T-cell (primary cell): ENCODE measurements at places on chromosomes 1 and 21.

- peak overlapping the region; percentile 64 for H3K27ac ChIP-seq
- H3K4me3 ChIP-seq, result peak overlapping the region; percentile 92
- DNase-seq, result peak; percentile 33
- H3K27me3 ChIP-seq, result no peaks in the 10 kb centered on the region
Measured at GRCh38 chr1:112674986-112675727, 698 bp downstream of the MOV10 start.

DNA sequence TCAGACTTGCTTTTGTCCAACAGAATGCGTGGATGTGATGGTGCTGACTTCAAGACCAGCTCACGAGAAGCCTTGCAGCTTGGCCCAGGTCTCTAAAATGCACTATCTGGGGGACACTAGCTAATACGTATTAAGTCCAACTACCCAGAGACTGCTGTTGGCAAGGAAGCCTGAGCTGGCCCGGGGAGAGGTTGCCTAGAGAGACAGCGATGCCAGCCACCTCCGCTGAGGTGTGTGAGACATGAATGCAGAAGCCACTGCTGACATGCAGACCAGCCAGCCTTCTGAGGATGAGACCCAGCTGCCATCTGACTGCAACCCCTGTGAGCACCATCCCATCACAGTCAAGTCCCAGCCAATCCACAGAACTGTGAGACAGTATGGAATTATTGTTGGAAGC lies 32.5 kb downstream of the THAP3 start:
- H3K27me3 ChIP-seq, result no peaks in the 10 kb centered on the region
- no peak overlapping the region for H3K27ac ChIP-seq
- H3K4me1 ChIP-seq, result peaks cover 3% of the 10 kb centered on the region

DNA sequence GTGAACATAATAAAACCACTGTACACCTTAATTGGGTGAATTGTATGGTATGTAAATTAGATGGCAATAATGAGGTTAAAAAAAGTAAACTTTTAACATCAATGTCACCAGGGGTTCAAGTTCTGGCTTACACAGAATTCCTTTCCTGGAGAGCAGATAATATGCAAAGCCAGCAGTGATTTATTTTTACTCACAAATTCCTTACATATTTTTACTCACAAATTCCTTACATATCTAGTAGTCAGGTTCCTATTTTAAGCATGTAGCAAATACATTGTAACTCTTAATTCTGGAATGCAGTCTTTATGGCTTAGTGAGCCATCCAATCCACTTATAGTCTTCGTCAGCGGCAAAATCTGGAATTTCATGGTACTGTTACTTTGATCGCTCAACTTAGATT lies 1.3 kb upstream of the UBE4B start:
- H3K4me3 ChIP-seq, result no peak overlapping the region
- no peaks in the 10 kb centered on the region for H3K27me3 ChIP-seq
- peaks cover 17% of the 10 kb centered on the region for H3K4me1 ChIP-seq
- no peaks in the 10 kb centered on the region for H3K36me3 ChIP-seq
- DNase-seq, result no peak
- no peak overlapping the region for H3K27ac ChIP-seq

DNA sequence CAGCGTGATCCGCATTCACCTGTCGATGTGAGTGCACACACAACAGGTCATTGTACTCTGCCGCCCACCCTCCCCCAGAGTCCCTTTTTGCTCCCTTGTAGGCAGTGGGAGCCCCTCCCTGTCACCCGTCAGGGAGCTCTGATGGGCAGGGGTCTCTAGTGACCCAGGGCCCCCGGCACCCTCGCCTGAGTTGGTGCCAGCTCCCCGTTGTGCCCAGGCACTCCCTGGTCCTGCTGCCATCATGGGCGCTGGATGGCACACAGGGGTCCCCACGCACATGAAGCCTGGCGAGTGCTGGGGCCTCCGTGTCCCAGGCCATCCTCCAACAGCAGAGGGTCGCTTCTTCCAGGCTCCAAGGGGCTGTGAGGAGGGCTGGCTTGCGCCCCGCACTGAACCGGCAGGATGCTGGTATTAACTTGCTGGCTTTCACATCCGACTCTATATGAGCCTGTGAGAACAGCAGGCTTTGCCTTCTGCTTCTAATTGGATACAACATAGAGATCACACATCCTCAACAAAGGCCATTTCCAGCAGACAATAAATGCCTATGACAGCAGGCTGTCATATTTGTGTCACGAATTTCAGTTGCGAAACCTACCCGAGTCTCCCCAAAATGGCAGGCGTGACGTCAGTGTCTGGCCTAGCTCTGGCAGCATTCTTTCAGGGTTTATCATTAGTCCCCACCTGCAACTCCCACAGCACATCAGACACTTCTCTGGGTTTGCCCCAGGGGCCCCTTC lies 35.4 kb downstream of the KIAA1614 start:
- peaks cover 3% of the 10 kb centered on the region for H3K27me3 ChIP-seq
- H3K36me3 ChIP-seq, result peaks cover 5% of the 10 kb centered on the region
- no peak overlapping the region for H3K4me3 ChIP-seq
- no peak overlapping the region for H3K27ac ChIP-seq
- H3K4me1 ChIP-seq, result no peaks in the 10 kb centered on the region

- H3K36me3 ChIP-seq, result no peaks in the 10 kb centered on the region
- H3K27ac ChIP-seq, result no peak overlapping the region
- H3K4me1 ChIP-seq, result peaks cover 13% of the 10 kb centered on the region
- H3K27me3 ChIP-seq, result no peaks in the 10 kb centered on the region
Measured at GRCh38 chr1:234488054-234489006, 9.4 kb upstream of the TARBP1 start.

GRCh38 chr1:175033953-175034352 lies 10.7 kb upstream of the MRPS14 start:
- no peaks in the 10 kb centered on the region for H3K27me3 ChIP-seq
- H3K4me1 ChIP-seq, result no peaks in the 10 kb centered on the region
- DNase-seq, result no peak
- no peak overlapping the region for H3K4me3 ChIP-seq
- no peak overlapping the region for H3K27ac ChIP-seq

GRCh38 chr1:111618961-111619634 lies 491 bp upstream of the RAP1A start:
- peaks cover 3% of the 10 kb centered on the region for H3K36me3 ChIP-seq
- peak overlapping the region; percentile 85 for H3K27ac ChIP-seq
- DNase-seq, result no peak
- H3K4me1 ChIP-seq, result peaks cover 58% of the 10 kb centered on the region

DNA sequence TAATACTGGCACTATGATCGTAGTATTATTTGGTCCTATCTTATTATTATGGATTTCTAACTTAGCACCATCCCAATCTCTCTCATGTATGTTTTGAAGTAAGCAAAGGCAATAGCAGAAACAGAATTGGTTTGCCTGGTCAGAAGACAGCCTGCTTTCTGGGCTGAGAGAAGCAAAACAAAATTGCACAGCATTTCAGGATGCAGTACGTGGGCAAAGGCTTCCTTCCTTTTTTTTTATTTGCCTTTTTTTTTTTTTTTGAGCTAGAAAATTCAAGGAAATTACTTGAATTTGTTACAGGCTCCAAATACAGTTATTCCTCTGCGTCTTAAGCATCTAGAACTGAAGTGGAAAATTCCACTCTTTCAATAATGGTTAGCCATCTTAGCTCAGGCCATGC lies 8.8 kb downstream of the CDA start:
- no peak for DNase-seq
- H3K4me1 ChIP-seq, result no peaks in the 10 kb centered on the region
- no peaks in the 10 kb centered on the region for H3K36me3 ChIP-seq
- no peak overlapping the region for H3K4me3 ChIP-seq

- DNase-seq, result no peak
- H3K4me3 ChIP-seq, result no peak overlapping the region
Measured at GRCh38 chr21:35217504-35218060, 168.5 kb upstream of the RUNX1 start.

GRCh38 chr21:15671188-15671587 lies 58.6 kb upstream of the USP25 start:
- no peak overlapping the region for H3K27ac ChIP-seq
- no peak overlapping the region for H3K4me3 ChIP-seq
- DNase-seq, result no peak
- no peaks in the 10 kb centered on the region for H3K4me1 ChIP-seq
- no peaks in the 10 kb centered on the region for H3K36me3 ChIP-seq

GRCh38 chr1:21534674-21535378 lies 25.6 kb downstream of the ALPL start:
- no peak overlapping the region for H3K4me3 ChIP-seq
- no peak overlapping the region for H3K27ac ChIP-seq
- DNase-seq, result no peak

GRCh38 chr21:30083225-30083945 lies 83.2 kb downstream of the CLDN17 start:
- no peak for DNase-seq
- no peaks in the 10 kb centered on the region for H3K4me1 ChIP-seq
- H3K27me3 ChIP-seq, result no peaks in the 10 kb centered on the region
- no peak overlapping the region for H3K4me3 ChIP-seq

DNA sequence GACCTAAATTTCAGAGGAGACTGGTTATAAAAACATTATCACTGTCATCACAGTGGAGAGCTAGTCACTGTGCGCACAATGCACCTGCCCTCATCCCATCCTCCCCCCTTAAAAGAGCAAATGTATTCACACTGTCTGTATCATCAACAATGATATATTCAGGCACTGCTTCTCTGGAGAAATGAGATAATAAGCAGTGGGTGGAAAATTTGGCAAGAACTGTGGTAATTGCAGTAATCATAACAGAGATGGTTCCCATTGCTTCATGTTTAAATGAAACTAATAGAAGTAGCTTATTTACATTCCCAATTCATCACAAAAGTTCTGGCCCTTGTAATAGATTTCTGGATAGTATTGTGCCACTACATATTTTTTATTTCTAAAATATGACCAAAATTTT lies 867.4 kb upstream of the ADGRL2 start:
- no peak overlapping the region for H3K27ac ChIP-seq
- H3K4me3 ChIP-seq, result no peak overlapping the region
- H3K4me1 ChIP-seq, result no peaks in the 10 kb centered on the region
- no peaks in the 10 kb centered on the region for H3K27me3 ChIP-seq

- DNase-seq, result no peak
- no peak overlapping the region for H3K27ac ChIP-seq
- peaks cover 11% of the 10 kb centered on the region for H3K4me1 ChIP-seq
- no peak overlapping the region for H3K4me3 ChIP-seq
- H3K27me3 ChIP-seq, result no peaks in the 10 kb centered on the region
Measured at GRCh38 chr1:2397007-2397679, 5.5 kb downstream of the RER1 start.

DNA sequence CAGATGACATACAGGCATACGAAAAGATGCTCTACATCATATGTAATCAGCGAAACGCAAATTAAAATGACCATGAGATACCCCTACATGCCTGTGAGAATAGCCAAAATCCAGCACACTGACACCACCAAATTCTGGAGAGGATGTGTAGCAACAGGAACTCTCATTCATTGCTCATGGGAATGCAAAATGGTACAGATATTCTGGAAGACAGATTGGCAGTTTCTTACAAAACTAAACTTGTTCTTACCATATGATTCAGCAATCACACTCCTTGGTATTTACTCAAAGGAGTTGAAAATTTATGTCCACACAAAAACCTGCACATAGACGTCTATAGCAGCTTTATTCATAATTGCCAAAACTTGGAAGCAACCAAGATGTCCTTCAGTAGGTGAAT lies 52.6 kb downstream of the TM2D1 start:
- no peak for DNase-seq
- H3K4me3 ChIP-seq, result no peak overlapping the region
- no peak overlapping the region for H3K27ac ChIP-seq
- no peaks in the 10 kb centered on the region for H3K27me3 ChIP-seq
- H3K4me1 ChIP-seq, result no peaks in the 10 kb centered on the region

DNA sequence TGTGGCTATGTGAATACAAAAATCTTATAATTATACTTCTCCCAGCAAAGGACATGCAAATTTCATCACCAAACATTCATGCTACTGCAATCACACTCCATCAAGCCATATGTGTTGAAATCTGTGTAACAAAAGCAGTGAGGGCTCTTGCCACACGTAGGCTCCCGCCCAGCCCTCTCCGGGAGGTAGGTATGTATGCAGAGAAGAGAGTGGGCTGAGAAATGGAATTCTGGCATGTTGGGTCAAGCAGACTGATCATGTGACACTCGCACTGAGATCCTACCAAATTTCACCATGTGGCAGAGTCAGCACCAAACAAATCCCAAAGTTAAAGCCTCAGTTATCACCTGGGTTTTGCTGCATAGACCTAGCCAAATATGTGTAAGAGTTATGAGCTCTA lies 49.7 kb downstream of the APP start:
- H3K4me3 ChIP-seq, result no peak overlapping the region
- DNase-seq, result no peak
- H3K4me1 ChIP-seq, result no peaks in the 10 kb centered on the region
- H3K27me3 ChIP-seq, result no peaks in the 10 kb centered on the region
- no peak overlapping the region for H3K27ac ChIP-seq
- H3K36me3 ChIP-seq, result no peaks in the 10 kb centered on the region

DNA sequence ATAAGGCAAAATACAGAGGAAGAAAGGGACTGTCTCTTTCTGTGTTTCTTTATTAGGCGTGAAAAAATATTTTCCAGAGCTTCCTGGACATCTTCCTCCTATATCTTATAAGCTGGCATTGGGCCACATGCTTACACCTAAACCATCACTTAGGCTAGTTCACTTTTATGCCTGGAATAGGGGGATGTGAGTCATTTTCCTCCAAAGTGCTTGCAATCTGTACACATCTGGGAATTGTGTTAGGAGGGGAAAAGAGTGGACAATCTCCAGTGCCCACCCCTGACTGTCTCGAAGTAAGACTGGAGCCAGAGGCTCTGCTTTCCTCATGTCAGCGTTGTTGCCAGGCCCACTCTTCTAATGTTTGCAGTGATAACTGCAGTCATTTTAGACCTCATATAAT lies 29.9 kb downstream of the GIPC2 start:
- H3K27me3 ChIP-seq, result no peaks in the 10 kb centered on the region
- H3K4me1 ChIP-seq, result no peaks in the 10 kb centered on the region
- no peak for DNase-seq
- H3K36me3 ChIP-seq, result no peaks in the 10 kb centered on the region
- H3K4me3 ChIP-seq, result no peak overlapping the region

DNA sequence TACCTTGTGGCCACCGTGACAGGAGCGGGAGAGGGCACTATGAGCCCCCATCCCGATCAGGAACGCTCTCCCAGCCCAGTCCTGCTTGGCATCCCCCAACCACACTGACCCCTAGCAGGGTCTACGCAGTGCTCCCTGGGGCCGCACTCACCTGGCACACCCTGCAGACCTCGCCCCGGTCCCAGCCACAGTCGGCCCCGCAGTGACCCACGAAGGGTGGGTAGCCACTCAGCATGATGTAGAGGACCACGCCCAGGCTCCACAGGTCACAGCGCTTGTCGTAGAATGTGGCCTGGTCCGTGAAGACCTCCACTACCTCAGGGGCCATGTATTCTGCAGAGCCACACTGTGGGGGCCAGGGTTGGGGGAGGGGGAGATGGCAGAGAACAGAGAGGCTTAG lies 11.1 kb upstream of the KNCN start:
- no peaks in the 10 kb centered on the region for H3K4me1 ChIP-seq
- no peaks in the 10 kb centered on the region for H3K27me3 ChIP-seq
- H3K27ac ChIP-seq, result no peak overlapping the region

- no peaks in the 10 kb centered on the region for H3K36me3 ChIP-seq
- no peak for DNase-seq
- no peaks in the 10 kb centered on the region for H3K4me1 ChIP-seq
- H3K27me3 ChIP-seq, result no peaks in the 10 kb centered on the region
- H3K27ac ChIP-seq, result no peak overlapping the region
Measured at GRCh38 chr1:195336812-195337211, 1271.4 kb downstream of the KCNT2 start.

GRCh38 chr1:39484564-39484963 lies 6.9 kb upstream of the BMP8A start:
- no peaks in the 10 kb centered on the region for H3K4me1 ChIP-seq
- peaks cover 66% of the 10 kb centered on the region for H3K36me3 ChIP-seq
- H3K27ac ChIP-seq, result no peak overlapping the region
- H3K27me3 ChIP-seq, result no peaks in the 10 kb centered on the region
- DNase-seq, result no peak
- no peak overlapping the region for H3K4me3 ChIP-seq
